T follicular helper cell (primary cell): ENCODE measurements at places on chromosomes 13 and 19.

GRCh38 chr19:11673608-11674041 lies 65.1 kb downstream of the ZNF823 start:
- no peak for DNase-seq

DNA sequence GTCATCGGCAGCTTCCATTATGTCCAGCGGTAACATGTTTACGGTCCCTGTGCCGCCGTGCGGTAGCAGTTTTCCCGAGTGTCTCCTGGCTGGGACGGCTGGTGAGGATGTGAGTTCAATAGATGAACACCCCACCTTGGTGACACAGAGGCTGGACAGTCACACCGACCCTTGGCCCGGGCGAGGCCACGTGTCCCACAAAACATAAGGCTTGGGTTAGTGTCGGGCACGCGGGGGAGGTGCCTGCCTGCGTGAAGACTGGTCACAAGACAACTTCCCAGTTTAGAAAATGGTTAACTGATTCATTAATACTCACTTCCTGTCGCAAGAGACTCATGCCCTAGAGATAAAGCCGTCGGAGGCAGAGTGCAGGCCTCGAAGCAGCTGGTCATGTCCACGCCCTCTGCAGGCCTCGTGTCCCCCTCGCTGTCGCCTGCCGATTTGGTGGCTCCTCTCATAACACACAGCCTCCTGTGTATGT lies 17.2 kb downstream of the RASA3 start:
- no peak for DNase-seq

DNA sequence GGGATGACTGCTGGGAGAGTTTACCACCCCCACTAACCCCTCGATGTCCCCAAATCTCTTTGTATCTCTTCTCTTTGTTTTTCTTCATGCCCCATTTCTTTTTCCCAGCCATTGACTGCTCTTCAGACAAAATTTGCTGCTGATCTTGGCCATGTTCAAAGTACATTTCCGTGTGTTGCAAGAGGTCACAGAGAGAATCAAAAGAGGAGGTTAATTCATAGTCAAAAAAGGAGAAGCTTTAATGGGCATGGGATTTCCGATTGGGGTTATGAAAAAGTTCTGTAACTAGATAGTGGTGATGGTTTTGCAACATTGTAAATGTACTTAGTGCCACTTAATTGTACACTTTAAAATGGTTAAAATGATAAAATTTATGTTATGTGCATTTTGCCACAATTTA lies 121.1 kb downstream of the FLT1 start:
- DNase-seq = no peak

DNA sequence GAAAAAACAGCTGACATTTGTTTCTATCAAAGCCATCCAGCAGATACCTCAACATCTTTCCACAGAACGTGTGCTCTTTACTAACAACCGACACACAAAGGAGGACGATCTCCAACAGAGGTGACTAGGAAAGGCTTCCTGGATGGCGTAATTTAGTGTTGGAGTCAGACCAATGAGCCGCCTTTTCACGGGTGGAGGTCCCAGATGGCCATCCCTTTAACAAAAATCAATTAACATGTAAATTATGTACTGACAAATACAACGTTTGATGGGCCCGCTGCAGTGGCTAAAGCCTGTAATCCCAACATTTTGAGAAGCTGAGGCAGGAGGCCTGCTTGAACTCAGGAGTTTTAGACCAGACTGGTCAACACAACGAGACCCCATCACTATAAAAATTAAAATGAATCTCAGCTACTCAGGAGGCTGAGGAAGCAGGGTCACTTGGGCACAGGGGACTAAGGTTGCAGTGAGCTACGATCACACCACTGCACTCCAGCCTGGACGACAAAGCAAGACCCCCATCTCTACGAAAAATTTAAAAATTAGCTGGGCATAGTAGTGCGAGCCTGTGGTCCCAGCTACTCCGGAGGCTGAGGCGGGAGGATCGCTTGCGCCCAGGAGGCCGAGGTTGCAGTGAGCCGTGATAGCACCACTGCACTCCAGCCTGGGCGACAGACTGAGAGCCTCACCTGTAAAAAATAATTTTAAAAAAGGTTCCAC lies 1.2 kb upstream of the DPY19L3 start:
- DNase-seq = no peak

DNA sequence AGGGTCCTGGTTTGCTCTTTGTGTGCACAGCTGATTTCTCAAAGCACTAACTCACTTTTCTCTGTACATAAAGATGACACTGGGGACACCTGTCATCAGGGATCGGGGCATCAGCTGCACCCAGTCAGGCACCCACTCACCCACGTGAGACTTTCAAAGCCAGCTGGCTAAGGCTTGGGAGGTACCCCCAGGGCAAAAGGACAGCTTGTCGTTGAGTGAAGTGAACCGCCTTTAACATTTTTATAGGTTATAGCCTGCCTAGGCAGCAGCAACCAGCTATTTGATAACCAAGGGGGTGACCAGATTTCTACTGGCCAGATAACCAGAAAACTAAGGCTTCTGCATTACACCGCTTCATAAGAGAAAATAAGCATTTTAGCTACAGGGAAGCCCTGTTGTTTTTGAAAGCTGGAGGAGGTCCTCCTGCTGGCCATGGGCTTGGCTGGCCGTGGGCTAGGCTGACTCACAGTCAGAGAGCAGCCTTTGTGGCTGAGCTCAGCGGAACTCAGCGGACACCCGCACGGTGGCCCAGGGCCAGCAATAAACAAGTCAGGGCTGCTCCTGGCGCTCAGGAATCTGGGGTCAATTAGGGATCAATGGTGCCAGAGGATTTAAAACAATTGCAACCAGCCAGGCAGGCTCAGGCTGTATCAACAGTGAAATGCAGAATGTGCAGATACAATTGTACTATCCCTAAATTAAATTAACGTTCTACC lies 57.1 kb downstream of the ALOX5AP start:
- no peak for DNase-seq

GRCh38 chr13:28707629-28708427 lies 10.9 kb downstream of the SLC46A3 start:
- DNase-seq = no peak

GRCh38 chr13:33193428-33193974 lies 92.1 kb downstream of the STARD13 start:
- no peak for DNase-seq

- DNase-seq = no peak
These were observed 176.7 kb upstream of the RNF113B start for GRCh38 chr13:98353750-98354149.

- DNase-seq = no peak
These were observed 242.1 kb downstream of the FGF9 start for GRCh38 chr13:21913010-21913409.

DNA sequence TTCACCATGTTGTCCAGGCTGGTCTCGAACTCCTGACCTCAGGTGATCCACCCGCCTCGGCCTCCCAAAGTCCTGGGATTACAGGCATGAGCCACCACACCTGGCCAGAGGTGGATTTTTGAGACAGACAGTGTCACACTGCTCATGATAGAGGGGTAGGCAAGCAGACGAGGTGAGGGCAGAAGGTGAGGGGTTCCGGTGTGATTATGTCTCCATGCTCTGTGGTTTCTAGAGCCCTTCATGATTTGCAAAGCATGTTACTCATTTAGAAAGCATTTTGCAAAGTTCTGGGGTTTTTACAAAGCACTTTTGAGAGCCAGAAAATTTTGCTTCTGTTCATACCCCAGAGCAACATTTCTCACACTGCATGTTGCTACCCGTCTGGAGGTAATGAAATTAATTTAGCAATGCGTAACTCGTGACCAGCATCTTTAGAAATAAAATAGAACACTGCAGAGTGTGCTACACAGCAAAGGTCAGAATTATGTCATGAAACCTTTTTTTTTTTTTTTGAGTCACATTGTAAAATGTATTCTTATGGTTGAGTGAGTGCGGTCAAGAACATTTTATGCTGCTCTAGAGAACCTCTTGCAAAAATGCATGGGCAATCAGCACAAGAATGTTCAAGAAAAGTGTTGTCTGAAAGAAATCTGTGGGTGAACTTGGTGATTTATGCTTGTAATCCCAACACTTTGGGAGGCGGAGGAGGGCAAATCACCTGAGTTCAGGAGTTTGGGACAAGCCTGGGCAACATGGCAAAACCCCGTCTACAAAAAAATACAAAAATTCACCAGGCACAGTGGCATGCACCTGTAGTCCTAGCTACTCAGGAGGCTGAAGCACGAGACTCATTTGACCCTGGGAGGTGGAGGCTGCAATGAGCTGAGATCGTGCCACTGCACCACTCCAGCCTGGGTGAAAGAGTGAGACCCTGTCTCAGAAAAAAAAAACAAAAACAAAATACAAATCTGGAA lies 58.0 kb downstream of the MAP4K1 start:
- no peak for DNase-seq

DNA sequence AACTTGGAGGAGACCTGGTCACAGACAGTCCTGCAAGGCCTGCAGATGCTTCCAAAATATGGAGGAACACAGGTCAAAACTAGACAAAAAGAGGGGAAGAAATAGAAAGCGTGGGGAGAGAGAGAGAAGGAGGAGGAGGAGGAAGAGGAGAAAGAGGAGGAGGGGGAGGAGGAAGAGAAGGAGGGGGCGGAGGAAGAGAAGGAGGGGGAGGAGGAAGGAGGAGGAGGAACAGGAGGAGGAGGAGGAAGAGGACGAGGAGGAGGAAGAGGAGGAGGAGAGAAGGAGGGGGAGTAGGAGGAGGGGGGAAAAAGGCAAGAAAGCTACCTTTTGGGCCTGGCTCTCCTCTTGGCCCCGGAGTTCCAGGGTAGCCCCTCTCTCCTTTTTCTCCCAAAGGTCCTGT lies 105.8 kb downstream of the COL4A1 start:
- no peak for DNase-seq

GRCh38 chr13:46382224-46382623 lies 4.8 kb downstream of the RUBCNL start:
- DNase-seq = no peak

DNA sequence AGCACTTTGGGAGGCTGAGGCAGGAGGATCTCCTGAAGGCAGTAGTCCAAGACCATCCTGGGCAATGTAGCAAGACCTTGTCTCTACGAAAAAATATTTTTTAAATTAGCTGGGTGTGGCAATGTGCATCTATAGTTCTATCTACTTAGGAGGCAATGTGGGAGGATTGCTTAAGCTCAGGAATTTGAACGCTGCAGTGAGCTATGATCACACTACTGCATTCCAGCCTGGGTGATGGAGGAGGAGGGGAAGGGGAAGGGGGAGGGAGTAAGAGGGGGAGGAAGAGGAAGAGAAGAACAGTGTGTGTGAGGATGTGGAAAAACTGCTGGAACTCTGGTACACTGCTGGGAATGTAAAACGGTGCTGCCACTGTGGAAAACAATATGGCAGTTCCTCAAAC lies 9.2 kb upstream of the CLIP3 start:
- no peak for DNase-seq

GRCh38 chr19:3007975-3008374 lies 21.1 kb downstream of the TLE2 start:
- no peak for DNase-seq

DNA sequence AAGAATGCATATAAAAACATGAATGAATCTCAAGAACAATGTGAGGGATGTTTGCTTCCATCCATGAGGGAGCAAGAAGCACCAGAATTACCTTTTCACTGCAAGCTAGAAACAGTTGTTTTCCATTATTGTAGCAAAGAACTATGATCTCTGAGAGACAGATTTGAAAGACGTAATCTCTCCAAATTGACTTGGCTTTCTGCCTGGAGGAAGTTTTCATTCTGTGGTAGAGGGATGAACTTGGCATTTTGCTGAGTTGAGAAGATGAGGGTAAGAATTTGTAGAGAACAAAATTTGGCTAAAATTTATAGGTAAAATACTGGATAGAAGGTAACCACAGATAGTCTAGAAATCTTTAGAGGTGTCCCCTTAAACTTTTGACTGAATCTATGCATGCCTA lies 496.8 kb downstream of the TDRD3 start:
- no peak for DNase-seq

DNA sequence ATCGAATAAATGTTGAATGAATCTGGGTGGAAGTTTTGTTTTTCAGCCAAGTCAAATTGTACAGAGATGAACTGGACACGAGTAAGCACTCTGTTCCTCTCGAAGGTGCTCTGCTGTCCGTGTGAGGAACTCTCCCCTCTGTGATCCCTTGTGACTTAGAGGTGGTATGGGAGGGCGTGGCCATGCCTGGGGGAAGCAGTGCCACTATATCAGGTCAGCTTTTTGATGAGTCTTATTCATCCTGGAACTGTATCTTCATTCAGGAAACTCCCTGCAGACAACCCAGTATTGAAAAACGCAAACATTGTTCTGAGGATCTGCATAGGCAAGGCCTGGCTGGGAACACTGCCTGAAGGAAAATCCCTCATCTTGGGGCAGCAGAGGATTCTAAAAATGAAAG lies 45.7 kb upstream of the FLT1 start:
- no peak for DNase-seq

GRCh38 chr13:111584101-111584672 lies 263.7 kb downstream of the TEX29 start:
- no peak for DNase-seq

GRCh38 chr13:59236944-59237343 lies 926.8 kb downstream of the DIAPH3 start:
- no peak for DNase-seq

DNA sequence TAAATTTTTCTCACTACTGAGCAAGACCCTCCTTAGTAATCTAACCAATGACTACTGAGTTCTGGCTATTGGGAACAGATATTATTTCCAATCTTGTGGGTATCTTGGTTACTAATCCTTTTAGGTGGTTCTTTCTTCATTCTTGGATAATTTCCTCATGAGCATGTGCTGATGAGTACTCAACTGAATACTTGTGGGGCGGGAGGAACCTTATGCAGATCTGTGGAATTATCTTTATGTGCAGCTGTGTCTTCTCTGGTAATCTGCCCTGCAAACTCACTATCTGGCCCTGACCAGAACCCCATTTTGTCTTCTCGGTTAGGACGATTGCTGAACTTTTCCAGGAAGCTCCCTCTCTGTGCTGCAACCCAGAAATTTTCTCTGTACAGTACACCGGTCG lies 89.7 kb upstream of the TRPC4 start:
- DNase-seq = no peak

DNA sequence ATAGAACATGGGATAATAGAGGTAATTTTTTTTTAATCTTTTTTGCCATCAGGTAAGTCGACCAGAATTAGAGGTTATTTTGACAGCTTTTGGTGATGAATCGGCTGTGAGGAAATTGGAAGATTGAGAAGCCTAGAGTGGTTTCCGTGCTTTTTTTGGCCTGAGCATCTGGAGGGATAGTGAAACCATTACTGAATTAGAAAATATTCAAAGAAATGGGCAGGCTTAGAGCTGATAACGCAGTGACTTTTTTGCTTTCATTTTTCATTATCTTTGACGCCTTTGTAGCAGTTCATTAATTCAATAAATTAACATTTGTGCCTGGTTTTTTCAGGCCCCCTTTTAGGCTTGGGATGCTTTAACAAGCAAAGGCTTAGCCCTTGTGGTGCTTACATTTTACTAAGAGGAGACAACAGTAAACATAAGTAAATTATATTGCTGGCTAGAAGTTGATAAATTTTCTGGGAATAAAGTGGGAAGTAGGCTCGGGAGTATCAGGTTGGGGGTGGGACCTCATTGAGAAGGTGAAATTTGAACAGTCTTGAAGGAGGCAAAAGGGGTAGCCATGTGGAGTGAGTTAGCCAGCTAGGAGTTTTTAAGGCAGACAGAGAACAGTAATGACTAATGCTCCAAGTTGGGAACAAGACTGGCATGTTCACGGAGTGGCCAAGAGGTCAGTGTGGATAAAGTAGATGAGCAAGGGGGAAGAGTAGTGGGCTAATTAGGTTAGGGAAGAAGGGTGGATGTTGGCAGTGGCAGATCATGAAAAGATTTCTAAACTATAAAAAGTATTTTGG lies 36.5 kb downstream of the GTF2F2 start:
- no peak for DNase-seq

- no peak for DNase-seq
These were observed 121.5 kb downstream of the KL start for GRCh38 chr13:33137721-33138120.
